ENCODE measurements at places on chromosomes 1 and 21. TPM values are rescaled to one million over a fixed set of nuclear protein-coding genes. Genes with fewer than 3 reads are reported as not detected.

DNA sequence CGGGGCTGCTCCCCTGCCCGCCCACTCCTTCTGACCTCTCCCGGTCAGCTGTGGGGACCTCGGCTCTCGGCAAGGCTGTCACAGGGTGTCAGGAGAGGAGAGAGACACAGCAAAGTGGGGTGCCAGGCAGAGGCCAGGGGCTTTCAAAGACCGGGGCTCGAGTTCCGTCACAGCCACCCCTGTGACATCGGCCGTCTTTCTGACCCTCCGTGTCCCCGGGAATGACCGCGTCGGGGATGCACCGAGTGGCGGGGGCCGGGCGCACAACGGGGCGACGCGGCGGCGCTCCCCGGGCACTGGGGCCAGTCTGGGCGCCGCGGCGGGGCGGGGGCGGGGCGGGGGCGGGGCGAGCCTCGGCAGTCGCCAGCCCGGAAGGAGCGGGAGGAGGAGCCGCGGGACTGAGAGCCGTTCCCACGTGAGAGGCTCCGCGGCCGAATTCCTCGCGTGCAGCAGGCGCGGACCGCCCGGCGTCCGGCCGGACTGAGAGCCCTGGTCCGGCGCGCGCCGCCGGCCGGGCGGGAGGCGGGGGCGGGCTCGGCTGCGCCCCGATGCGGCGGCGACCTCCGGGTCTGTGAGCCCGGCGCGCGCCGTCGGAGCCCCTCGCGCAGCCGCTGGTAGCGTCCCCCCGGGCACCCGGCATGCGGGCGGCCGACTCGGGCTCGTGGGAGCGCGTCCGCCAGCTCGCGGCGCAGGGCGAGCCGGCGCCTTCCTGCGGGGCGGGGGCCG, 229.7 kb upstream of the TMEM51 start:
- peak overlapping the region; percentile 66 for H3K4me3 ChIP-seq
- peaks cover 4% of the 10 kb centered on the region for H3K4me1 ChIP-seq
- peak; percentile 26 for DNase-seq
- peaks cover 35% of the 10 kb centered on the region for H3K27me3 ChIP-seq

DNA sequence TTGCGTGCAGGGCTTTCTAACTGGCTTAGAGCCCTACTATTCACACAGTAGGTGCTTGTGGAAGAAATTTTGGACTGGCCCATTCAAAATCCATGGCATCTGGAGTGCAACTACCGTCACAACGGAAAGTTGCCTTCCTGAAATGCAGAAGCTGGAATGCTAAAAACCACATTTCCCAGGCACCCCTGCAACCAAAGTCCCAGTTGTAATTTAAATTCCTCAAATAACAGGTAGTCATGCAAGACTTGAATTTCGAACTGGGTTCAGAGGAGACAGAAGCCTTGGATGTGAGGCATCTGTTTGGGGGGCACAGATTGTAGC, 186.7 kb downstream of the TOMM20 start:
- no peak overlapping the region for H3K4me3 ChIP-seq
- peaks cover 35% of the 10 kb centered on the region for H3K4me1 ChIP-seq
- peaks cover 15% of the 10 kb centered on the region for H3K36me3 ChIP-seq

DNA sequence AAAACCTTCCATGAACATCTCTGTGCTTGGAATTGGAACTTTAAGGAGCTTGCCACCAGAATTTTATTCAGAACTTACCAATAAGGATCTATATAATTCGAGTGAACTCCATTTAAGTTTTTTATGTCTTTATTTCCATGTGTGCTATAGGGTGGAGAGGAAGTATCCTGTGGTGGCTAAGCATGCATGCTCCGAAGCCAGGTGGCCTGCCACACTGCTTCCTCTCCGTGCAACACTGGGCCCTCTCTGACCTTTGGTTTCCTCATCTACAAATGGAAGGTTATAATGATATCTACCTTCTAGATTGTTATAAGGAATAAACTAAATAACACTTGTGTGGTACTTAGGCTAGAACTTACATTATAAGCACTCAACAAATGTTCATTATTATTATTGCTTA, 382.1 kb downstream of the PTPRC start:
- no peak overlapping the region for H3K27ac ChIP-seq
- H3K36me3 ChIP-seq = peaks cover 12% of the 10 kb centered on the region
- DNase-seq = no peak

DNA sequence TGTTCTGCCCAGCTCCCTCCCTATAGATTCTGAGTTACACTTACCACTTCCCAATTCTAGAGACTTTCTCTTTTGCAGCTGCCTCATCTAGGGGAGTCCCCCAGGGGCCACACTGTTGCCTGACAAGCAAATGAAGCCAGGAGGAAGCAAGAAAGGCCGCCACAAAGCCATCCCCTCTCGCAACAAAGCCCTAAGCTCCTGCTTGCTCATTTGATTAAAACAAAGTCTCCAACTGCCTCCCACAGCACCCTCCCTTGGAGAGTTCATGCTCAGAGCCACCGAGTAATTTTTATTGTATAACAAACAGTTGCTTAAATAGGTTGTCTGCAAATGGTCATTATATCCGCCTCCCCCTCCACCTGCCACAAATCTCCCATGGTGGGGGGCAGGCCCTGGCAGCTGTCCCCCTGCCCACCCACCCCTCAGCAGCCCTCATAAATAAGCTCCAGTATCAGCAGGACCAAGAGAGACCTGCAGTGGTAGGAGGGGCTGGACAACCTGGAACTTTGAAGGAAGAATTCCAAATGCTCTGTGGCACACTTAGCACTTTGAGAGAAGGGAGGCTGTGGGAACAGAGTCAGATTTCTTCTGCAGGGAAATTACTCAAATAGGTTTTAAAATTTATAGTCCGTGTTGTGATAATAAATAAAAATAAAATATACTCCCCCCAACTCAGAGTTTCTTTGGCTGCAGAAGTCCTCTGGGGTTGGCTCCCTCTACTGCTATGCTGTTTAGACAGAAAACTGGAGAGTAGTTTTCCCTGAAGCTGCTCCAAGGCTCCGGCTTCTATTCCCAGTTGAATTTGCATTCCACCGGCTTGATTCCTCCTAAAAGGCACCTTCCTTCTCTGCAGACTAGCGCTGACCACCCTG, 237.5 kb downstream of the TTLL7 start:
- DNase-seq = no peak
- no peaks in the 10 kb centered on the region for H3K4me1 ChIP-seq
- H3K27me3 ChIP-seq = peaks cover 3% of the 10 kb centered on the region
- H3K27ac ChIP-seq = no peak overlapping the region

GRCh38 chr21:39645331-39645730, 32.6 kb downstream of the B3GALT5 start:
- no peaks in the 10 kb centered on the region for H3K4me1 ChIP-seq
- no peaks in the 10 kb centered on the region for H3K27me3 ChIP-seq
- H3K4me3 ChIP-seq = no peak overlapping the region
- H3K27ac ChIP-seq = no peak overlapping the region
- H3K36me3 ChIP-seq = no peaks in the 10 kb centered on the region
- no peak for DNase-seq

DNA sequence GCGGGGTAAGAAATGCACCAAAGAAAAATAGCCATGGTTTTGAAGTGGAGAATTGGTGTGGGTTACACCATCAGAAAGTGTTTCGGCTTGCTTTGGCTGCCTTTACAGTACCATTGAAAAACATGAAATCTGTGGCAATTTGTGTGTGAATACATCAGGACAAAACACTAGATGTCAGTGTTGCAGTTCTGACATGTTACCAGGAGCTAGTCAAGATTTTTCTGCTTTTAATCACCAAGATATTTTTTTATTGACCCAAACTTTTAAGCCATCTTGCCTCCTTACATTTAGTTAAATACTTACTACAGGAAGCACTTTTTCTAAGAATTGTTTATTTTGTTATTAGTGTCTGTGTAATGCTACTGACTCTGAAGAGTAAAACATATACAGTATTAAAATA, 14.3 kb downstream of the RRP15 start:
- H3K36me3 ChIP-seq = peaks cover 11% of the 10 kb centered on the region
- H3K27ac ChIP-seq = no peak overlapping the region
- no peak for DNase-seq
- H3K4me1 ChIP-seq = peaks cover 2% of the 10 kb centered on the region

GRCh38 chr1:209895709-209896108, 42.3 kb upstream of the SYT14 start:
- H3K4me3 ChIP-seq = no peak overlapping the region
- H3K36me3 ChIP-seq = no peaks in the 10 kb centered on the region
- peaks cover 6% of the 10 kb centered on the region for H3K27me3 ChIP-seq
- peak overlapping the region; percentile 70 for H3K27ac ChIP-seq

DNA sequence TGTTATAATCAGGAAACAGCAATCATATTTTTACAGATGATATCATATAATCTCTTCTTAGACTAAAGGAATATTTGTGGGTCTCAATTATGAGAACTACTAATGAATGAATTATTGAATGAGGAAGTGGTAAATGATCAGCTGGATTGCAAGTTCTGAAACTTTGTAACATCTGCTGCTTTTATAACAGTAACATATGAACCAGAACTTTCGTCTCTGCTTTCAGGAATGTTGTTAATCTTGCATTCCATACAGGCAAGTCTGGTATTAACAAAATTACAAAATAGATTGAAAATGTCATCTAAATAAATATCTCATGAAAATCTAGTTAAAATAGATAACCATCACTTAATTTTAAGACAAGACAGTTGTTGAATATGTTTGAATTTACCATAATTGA, 110.5 kb upstream of the COL11A1 start:
- no peak overlapping the region for H3K4me3 ChIP-seq
- H3K36me3 ChIP-seq = no peaks in the 10 kb centered on the region
- H3K4me1 ChIP-seq = no peaks in the 10 kb centered on the region
- no peaks in the 10 kb centered on the region for H3K27me3 ChIP-seq

The TFF2 gene
- not detected for total RNA-seq

The FOXO6 gene
- total RNA-seq = 0.11 TPM

The PGBD5 gene
- total RNA-seq = not detected

The NBPF6 gene
- total RNA-seq = 0.23 TPM

The NMNAT1 gene
- total RNA-seq = 6.8 TPM

The RIPPLY3 gene
- not detected for total RNA-seq

The S100A7A gene
- total RNA-seq = not detected

The GCSAML gene
- total RNA-seq = 0.43 TPM

The ZNF593OS gene
- not detected for total RNA-seq

The SFN gene
- total RNA-seq = 0.62 TPM
